ENCODE measurements at places on chromosomes 11 and 22. TPM values are rescaled to one million over a fixed set of nuclear protein-coding genes. Genes with fewer than 3 reads are reported as not detected.

GRCh38 chr11:1559111-1559951, 12.7 kb downstream of the DUSP8 start:
- H3K4me1 ChIP-seq = peaks cover 26% of the 10 kb centered on the region
- peak overlapping the region; percentile 52 for H3K4me3 ChIP-seq
- H3K27me3 ChIP-seq = no peaks in the 10 kb centered on the region
- peak overlapping the region; percentile 49 for H3K27ac ChIP-seq

The GPR83 gene
- not detected for total RNA-seq

DNA sequence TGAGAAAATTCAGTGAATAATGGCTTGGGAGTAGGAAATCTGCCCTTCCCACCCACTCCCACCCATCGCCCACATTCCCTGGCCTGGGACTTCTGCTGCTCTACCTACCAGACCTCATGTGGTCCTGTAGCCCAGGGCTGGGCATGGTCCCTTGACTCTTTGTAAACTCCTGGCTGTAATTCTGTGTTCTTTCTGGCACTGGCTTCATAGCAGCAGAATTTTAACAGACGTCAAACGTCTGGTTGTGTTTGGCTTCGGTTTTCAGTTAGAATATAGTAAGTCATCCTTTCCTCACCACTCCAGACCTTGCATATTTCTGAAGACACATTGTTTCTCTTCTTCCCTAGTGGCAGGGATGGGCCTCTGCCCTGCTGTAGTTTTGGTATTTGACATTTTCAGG, 210.6 kb downstream of the CSNK2A3 start:
- no peaks in the 10 kb centered on the region for H3K36me3 ChIP-seq
- H3K4me1 ChIP-seq = no peaks in the 10 kb centered on the region
- H3K4me3 ChIP-seq = no peak overlapping the region
- H3K27ac ChIP-seq = no peak overlapping the region
- no peak for DNase-seq
- no peaks in the 10 kb centered on the region for H3K27me3 ChIP-seq

The RAB38 gene
- total RNA-seq = 80.9 TPM

DNA sequence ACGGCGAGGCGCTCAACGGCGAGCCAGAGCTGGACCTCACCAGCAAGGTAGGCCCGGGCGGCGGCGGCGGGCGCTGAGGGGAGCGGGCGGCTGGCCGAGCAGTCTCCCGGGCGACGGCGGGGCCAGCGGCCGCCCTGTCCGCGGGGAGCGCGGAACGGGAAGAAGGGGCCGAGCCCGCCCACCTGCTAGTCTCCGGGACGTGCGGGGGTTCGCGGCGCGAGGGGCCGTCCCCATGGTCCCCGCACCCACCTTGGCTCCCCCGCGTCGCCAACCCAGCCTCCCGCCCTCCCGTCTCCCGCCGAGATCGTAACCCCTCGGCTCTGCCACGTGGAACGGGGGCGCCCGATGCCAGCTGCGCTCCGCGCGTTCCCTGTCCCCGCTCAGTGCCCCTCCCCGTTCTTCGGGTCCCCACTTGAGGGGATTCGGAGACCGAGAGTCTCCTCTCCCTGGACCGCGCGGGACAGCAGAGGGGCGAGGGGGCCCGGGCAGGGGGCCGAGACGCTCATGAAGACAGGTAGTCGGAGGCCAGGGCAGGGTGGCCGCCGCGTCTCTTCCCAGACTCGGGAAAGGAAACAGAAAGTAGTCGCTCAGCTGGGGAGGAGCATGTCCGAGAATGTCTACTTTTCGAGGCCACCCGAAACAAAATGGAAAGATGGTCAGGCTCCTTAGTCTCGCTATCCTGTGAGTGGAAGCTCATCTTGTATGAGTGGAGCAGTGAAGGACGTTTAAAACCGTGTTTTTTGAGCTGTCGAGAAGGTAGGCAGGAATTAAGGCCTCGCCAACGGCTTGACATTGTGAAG, 557 bp downstream of the GTPBP1 start:
- peak overlapping the region; percentile 87 for H3K27ac ChIP-seq
- DNase-seq = peak; percentile 32
- H3K4me1 ChIP-seq = peaks cover 25% of the 10 kb centered on the region
- H3K4me3 ChIP-seq = peak overlapping the region; percentile 88
- H3K36me3 ChIP-seq = peaks cover 15% of the 10 kb centered on the region

The THOC5 gene
- 51.3 TPM for total RNA-seq

The CHST1 gene
- not detected for total RNA-seq

DNA sequence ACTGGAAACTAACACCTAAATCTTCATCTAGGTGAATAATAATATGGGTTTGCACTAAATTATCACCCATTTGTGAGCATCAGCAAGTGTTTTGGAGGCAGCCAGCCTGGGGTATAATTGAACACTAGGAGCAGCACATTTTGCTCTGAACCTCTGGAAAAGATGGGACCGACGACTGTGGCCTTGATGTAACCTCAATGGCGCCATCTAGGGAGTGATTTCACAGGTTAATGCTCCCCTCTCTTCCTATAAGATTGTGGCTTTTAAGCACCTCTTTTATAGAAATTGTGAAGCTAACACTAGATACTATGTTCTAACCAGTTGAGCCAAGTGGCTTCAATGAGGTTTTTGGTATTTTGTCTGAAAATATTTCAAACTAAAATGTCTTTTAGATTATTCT, 203.7 kb downstream of the NELL1 start:
- no peaks in the 10 kb centered on the region for H3K4me1 ChIP-seq
- no peaks in the 10 kb centered on the region for H3K27me3 ChIP-seq
- H3K27ac ChIP-seq = no peak overlapping the region
- no peak overlapping the region for H3K4me3 ChIP-seq
- peak; percentile 0 for DNase-seq

The TOMT gene
- not detected for total RNA-seq
